ENCODE measurements at places on chromosomes 1 and 21.

DNA sequence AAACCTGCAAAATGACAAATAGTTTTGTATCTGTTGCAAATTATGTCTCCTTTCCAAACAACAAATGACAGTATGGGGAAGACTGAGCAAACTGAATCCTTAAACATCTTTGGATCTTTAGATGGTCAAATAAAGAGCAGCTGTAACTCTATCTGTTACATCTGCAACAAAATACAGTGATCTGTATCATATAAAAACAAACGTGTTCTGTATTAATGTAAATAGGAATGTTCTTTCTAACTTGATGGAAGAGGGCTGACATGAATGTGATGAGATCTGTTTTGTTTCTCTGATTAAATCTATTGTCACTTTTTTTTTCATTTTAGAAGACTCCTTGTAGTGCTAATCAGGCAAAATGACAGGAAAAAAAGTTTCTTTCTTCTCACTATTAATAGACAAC lies 159.5 kb downstream of the GPATCH2 start:
- DNase-seq, result no peak

DNA sequence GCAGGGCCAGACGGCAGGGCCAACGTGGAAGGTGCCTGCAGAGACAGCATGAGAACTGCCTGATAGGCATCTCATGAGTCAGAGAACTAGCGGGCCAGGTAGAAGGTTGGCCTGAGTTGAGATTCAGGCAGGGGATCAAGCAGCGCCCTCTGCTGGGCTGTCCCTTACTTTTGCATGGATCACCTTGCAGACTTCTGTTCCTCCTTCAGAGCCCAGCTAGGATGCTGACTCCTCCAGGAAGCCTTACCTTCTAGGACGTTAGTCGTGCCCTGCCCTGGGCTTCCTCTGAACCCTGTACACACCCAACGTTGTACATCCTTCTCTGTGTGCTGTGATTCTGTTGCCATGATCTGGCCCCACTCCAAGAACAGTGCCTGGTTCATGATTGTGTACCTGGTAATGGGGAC lies 231.3 kb upstream of the VAMP3 start:
- no peak for DNase-seq

DNA sequence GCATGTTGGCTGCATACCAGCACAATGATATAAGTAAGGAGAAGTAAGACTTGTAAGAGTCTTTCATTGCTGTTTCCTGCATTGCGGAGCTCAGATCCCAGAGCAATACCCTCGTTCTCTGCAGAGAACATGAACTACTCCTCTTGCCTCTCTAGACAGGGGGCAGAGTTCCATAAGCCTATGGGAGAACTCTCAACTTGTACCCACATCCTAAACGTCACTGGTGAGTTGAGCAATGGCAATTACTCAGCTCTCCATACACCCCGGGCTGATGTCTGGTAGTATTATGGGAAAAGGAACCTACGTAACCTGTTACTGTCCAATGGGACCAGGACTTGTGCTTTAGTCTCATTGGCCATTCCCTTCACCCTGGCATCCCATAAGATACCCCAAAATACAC lies 27.3 kb upstream of the ZNF496 start:
- no peak for DNase-seq

DNA sequence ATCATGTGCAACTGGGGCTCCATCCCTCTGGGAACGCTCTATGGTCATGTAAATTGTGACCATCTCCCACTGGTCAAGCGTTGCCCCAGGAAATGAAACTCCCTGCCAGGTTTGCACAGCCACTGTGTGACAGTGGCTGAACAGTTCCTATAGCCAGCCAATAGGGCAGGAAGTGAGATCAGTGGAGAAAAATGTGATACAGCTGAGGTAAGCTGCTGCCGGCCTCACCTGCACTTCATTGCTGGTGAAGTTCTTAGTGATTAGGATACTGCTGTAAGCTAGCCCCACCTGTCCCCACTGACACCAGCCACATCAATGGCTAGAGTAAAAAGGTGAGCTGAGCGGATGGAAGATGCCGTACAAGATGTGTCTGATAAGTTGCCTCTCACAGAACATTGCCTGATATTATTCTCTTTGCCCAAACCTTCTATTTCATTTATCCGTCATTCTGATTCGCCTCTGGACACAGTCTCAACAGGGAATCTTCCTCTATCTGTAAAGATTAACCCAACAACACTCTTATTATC lies 38.4 kb upstream of the CDC42BPA start:
- DNase-seq, result no peak

DNA sequence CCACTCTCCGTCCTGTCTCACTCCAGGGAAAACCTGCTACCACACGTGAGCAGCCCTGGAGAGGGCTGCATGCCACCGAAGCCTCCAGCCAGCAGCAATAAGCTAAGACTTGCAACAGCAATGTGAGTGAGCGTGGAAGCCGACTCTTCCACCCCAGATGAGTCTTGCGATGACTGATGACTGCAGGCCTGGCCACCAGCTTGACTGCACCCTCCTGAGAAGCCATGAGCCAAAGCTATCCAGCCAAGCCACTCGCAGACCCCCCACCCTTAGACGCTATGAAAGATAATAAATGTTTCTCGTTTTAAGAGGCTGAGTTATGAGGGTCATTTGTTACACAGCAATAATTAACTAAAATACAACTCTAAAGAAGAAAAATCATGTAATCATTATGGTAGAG lies 118.6 kb upstream of the GALNT2 start:
- DNase-seq, result no peak

GRCh38 chr1:1793481-1794244 lies 15.4 kb upstream of the NADK start:
- no peak for DNase-seq

DNA sequence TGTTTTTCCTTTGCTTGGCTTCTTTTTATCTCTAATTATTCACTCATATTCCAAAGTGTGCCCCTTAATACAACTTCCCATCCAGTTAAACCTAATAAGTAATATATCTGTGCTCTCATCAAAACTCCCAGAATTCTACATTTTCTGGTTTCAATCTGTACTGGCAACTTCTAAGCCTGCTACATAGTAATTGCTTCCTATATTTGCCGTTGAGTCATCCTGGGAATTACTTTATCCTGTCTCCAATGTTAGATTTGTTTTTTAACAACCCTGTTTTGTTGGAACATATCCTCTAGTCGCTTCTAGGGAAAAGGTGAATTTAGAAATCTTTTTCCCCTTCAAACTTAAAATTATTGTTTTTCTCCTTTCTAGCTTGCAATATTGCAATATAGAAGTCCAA lies 620.5 kb upstream of the PKN2 start:
- no peak for DNase-seq

- no peak for DNase-seq
These were observed 23.5 kb downstream of the RNF223 start for GRCh38 chr1:1050577-1051052.

- DNase-seq, result no peak
These were observed 7.3 kb upstream of the CTH start for GRCh38 chr1:70403759-70404158.

DNA sequence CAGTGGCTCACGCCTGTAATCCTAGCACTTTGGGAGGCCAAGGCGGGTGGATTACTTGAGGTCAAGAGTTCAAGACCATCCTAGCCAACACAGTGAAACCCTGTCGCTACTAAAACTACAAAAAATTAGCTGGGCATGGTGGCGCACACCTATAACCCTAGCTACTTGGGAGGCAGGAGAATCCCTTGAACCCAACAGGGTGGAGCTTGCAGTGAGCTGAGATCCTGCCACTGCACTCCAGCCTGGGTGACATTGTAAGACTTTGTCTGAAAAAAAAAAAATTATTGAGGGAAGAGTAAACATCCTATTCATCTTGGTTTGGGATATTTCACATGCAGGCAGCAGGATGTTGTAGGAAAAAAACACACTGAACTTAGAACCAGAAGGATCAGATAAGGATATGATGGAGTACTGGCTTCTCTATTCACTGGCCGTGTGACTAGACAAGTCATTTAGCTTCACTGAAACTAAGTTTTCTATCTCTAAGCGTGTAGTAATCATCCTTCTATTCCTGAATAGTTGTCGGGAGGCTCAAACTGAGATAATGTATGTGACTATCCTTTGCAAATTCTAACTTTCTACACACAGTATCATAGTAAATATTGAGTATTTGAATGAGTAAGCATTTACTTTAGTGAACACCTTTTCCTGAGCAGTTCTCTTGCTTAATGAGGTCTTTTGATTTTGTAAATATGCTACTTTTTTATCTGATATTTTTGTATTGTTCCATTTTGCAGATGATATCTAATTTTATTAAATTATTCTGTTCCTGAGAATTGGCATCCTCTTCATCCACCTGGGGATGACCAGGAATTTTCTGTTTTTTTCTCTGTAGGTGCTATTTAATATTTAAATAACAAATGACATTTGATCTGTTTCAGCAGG lies 18.2 kb downstream of the CAP1 start:
- no peak for DNase-seq

- DNase-seq, result no peak
These were observed 918 bp upstream of the JTB start for GRCh38 chr1:153978274-153978909.

DNA sequence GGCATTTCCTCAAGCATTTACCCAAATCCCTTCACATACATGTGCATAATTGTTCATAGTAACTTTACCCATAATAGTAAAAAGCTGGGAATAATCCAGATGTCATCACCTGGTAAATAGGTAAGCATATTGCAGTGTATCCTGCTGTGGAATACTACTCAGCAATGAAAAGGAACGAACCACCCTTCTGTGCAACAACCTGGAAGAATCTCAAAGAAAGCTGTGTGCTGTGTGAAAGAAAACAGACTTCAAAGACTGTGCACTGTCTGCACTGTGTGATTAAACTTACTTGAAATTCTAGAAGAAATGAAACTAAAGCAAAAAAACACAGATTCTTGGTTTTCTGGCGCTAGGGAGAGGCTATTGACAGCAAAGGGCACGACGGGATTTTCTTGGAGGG lies 13.5 kb downstream of the TFF2 start:
- no peak for DNase-seq

DNA sequence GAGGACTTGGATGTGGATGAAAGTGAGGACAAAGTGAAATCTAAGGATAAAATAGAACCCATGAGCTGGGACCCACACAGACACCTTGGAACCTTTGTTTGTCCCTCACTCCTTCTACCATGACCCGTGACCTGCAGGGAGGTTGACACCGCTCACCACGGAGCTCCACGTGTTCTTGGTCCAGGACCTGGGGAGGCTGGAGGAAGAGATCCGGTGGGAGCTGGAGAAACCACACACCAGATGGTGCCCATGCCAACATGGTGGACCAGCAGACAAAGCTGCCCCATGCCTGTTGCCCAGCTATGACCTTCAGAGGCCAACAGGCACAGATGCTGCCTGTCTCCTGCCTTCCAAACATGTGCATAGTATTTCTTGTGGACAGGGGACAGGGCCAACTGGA lies 721.9 kb downstream of the PTPRU start:
- DNase-seq, result no peak

GRCh38 chr1:117696561-117696960 lies 90.7 kb downstream of the TENT5C start:
- no peak for DNase-seq

DNA sequence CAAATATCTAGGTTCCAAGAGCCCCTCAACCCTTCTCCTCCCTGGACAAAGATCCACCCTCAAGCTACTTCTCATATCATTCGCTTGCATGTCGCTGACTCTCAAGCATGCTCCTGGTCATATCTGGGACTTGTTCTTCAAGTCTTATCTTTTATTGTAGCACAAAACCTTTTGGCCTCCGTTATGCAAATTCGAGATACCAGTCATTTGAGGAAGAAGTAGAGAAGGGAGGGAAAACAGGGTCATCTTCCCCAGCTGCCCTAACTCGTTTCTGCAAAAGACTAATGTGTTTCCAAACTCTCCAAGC lies 63.8 kb upstream of the ETS2 start:
- no peak for DNase-seq

DNA sequence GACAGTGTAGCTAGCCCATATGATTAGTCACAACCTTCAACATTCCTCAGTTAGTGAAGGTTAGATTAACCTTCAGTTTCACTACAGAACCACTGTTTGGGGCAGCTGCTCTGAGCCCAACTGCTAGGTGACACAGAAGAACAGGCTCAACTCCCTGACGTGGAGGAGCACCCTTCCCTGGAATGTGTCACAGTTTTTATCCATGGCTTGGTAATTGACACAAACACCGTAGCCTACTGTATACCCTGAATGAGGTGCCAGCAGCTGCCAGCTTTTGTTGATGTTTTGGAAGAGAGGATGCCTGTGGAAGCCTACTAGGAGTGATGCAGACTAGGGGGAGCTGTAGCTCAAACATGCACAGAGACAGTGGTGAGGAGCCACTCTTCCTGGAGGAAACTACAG lies 56.6 kb upstream of the CR2 start:
- no peak for DNase-seq

GRCh38 chr1:23616292-23616824 lies 57.1 kb upstream of the ID3 start:
- DNase-seq, result no peak

GRCh38 chr1:14324248-14324630 lies 274.2 kb upstream of the KAZN start:
- no peak for DNase-seq

DNA sequence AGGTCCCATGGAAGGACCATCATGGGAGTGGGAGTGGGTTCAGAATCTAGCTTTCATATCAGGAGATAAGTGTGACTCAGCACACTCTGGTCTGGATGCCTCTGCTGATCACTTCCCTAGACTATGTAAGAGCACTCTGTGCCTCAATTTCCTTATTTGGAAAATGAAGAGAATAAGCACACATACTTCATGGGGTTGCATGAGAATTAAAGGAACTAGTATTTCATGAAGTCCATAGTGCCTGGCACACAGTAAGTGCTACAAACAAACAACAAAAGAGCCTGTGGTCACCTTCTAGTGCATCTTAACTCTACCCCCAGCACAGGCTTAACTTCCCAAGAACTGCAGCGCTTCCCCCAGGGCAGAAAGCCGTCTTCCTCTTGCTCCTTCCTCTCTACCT lies 9.6 kb upstream of the IL20 start:
- no peak for DNase-seq

DNA sequence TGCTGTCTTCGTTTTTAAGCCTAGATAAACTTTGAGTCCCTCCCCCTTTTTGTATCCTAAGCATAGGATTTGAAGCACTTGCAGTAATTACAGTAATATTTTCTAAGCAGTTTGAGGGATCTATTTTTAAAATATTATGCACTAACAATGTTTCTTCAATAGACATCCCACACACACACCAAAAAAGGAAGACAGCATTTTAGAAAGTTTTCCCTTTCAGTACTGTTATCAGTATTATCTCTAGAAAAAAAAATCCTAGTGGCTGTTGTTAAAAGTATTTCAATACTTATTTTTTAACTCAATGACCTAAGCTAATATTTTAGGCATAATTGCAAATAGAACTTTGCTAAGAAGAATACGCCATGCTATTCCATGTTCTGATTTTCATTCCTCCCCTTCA lies 15.1 kb downstream of the MCOLN3 start:
- DNase-seq, result no peak

GRCh38 chr1:203324105-203325025 lies 19.0 kb downstream of the BTG2 start:
- DNase-seq, result peak; percentile 39
